ENCODE measurements at places on chromosomes 7 and 10.

DNA sequence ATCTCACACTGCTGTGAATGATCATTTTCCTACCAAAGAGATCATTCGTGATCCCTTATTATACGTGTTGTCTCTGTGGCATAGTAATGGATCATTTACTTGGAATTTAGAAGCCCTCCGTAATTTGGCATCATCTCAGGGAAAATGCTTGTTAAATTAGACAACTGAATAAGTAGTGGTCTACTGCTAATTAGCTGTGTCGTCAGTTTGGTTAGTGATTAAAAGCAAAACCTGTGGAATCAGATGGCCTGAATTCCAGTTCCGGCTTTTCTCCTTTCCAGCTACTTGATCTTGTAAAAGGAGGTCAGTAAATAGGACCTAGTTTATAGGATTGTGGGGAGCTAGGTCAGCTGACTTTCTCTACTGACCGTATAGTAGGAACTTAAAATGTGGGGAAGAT, 65.6 kb downstream of the RBM33 start:
- no peak for DNase-seq

DNA sequence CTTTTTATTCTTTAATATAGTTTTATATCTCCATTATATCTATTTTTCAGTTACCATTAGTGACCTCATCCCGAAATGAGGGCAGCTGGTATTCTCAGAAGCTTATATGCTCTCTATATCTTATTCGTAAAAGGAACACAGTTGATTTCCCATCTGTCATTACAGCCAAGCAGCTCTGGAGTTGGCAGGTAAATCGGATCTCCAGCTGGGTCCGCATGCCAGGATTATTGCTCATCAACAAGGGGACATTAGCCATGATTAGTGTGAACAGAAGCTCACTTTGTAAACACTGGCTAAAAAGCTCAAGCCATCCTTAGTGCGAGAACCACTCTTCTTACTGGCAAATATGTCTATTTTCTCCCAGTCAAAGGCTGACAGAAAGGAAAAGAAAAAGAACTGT, 180.3 kb downstream of the NPSR1 start:
- DNase-seq: no peak

DNA sequence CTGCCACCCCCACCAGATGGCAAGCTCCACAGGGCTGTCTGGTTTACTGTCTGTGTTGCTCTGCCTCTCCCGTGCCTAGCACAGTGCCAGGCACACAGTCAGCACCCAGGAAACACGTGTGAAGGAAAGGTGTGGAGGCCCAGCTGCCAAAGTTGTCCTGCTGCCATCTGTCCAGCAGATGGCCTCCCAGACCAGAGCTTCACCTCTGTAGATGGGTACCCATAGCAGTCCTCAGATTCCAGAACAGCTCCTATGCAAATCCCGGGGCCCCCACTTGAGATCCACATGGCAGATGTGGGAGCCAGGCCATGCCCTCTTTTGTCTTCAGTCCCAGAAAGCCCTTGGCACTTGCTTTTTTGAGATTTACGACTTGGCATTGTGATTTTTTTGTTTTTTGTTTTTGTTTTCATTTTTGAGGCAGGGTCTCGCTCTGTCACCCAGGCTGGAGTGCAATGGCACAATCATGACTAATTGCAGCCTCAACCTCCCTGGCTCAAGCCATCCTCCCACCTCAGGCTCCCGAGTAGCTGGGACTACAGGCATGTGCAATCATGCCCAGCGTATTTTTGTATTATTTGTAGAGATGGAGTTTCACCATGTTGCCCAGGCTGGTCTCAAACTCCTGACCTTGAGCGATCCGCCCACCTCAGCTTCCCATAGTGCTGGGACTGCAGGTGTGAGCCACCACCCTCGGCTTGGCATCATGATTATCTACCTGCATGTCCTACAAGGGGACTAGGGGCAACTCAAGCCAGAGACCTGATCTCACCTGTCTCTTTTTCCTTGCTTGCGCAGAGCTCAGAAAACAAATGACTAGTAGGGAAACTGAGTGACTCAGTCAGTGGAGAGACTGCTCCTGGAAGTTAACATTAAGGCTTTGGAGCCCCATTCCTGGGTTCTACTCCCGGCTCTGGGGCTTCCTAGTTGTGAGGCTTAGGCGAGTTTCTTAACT, 16.9 kb upstream of the PALD1 start:
- DNase-seq: no peak

- no peak for DNase-seq
These were observed 54.9 kb downstream of the ZRANB1 start for GRCh38 chr10:124996854-124997215.

- DNase-seq: no peak
These were observed 179.5 kb upstream of the TMEM106B start for GRCh38 chr7:12031638-12032037.

- no peak for DNase-seq
These were observed 481.0 kb downstream of the TNS3 start for GRCh38 chr7:47100817-47101435.

DNA sequence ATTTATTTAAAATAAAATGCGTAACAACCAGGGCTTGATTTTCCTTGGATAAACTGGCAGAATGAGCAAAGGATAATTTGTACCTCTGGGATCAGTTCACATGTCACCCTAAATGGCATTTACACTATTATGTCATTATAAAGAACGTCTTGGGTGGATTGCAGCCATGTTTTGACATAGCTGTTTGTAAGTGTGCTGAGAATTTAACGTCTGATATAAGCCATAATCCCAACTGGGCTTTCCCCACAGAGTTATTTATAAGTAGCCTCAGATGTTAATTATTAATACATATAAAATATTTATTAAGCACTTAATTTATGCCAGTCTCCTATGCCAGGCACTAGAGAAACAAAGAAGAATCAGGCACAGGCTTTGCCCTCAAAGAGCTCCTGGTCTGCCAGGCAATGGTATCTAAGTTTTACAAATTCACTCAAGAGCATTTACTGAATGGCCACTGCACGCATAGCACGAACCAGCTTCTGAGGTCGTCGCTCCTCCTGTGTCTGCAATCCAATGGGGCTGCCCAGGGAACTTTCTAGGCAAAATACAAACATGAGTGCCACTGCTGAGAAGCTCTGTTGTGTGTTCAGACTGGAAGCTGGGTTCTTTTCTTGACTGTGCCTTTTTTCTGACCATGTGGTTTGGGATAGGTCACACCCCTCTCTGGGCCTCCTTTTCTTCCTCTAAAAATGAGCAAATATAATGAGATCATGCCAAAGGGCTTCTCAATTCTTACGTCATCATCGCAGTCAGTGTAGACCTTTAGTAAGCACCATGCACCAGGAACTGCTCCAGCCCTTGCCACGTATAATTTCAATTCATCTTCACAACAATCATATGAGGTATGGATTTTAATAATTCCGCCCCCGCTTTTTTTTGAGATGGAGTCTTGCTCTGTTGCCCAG, 11.3 kb upstream of the CTBP2 start:
- DNase-seq: no peak

DNA sequence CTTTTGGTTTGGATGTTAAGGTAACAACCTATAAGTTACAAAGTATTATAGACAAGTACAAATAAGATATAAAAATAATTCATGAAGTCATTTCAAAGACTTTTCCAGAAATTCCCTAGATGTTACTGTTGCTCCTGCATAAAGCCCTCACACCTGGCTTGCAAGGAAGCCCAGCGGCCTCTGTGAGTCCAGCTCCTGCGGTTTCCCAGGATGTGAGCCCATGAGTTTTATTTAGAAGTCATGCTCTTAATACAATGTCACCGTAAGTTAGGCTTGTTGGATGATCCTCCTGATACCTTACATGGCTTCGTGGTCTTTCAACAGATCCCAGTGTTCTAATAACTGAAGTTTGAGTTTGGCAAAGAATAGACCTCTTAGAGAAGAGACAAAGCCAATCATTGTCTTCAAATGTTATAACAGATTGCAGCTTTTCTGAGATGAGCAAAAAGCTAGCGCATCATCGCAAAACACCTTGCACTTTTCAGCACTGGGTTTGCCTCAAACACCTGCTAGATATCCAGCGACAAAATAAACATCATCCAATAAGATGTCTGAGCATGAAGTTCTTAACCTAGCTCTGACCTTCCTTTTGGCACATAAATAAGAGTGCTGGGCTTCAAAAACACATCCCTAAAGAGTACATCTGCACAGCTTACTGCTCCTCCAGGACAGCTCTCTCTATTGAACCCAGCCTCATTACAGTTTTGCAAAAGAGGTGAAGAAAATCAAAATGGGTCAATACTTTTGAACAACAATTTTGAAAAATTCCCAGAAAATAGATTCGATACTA, 3.6 kb downstream of the FAM171A1 start:
- DNase-seq: no peak

GRCh38 chr7:127587663-127588018, 570 bp upstream of the ARF5 start:
- DNase-seq: no peak

DNA sequence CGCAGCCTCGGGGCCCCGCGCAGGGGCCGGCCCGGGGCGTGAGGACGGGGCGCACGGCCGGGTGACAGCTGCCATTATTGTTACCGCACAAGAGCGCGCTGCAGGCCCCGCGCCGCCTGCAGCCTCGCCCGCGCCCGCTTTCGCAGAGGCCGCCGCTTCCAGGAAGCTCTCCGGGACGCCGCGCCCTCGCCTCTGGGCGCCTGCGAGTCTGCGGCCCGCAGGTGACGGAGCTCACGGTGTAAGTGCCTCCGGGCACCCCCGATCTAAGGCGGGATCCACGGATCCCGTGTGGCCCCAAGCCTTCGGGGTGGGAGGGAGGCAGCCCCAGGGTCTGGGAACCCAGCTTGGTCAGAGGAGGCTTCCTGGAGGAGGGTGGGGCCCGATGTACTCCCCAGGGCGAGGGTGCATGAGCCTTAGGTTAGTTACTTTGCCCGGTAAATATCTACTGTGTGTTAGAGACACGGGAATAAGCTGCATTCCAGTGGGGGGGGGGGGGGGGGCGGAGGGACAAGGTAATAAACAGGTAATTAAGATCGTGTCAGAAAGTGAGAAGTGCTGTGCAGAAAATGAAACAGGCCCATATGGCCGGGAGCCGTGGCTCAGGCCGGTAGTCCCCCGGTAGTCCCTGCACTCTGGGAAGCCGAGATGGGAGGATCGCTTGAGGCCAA, 638 bp downstream of the IQCE start:
- no peak for DNase-seq

- DNase-seq: no peak
These were observed 96.8 kb upstream of the POM121L12 start for GRCh38 chr7:52938455-52939133.

- no peak for DNase-seq
These were observed 24.3 kb upstream of the DNAJB12 start for GRCh38 chr10:72379062-72379461.

DNA sequence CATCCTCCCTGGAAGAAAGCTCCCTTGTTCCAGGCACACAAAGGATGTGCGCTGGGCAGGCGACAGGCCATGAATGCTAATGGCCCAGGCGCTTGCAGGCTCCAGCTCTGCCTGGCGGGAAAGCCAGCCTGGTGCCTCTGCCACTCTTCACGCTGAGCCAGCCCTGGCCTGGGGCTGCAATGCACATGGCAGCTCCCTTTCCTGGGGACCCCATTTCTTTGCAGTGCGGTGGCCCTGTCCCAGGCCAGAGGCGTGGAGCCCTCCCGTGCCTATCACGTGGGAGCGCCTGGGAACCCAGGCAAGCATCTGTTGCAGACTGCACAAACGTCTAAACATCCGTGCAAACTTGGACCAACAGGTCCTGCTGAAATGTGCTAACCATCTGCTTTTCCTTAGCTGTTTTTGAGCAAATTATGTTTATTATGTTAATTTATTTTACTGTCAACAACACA, 152.1 kb upstream of the LYZL2 start:
- DNase-seq: no peak

GRCh38 chr10:123521556-123521955, 144.6 kb upstream of the GPR26 start:
- no peak for DNase-seq

DNA sequence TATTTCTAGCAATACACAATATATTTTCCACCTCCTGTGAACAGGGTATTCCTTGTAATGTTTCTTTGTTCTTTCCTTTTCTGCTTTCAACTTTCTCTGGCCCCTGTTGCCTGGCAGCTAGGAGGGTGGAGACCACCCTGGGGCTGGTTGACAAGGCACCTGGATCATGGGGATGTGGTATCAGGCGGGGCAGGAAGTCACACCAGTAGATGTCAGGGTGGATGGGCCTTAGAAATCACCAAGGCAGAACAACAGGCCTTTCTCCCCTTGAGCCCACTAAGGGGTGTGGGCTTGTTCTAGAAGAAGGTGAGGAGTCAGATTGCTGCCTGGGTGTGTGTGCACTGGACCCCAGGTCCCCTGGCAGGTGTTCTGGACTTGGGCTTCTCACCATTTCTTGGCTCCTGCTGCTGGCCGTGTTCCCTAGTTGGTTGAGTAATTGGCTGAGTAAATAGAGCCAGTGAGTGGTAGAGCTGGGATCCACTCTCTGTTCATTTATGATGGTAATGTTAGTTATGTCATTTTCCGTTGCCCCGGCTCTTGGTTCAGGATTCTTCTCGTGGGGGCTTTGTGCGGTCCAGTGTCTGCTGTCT, 24.9 kb downstream of the ZNF783 start:
- DNase-seq: no peak

GRCh38 chr7:91165006-91165845, 99.0 kb upstream of the FZD1 start:
- no peak for DNase-seq
